Stimulated activated naive CD8-positive, alpha-beta T cell treated with anti-CD3 and anti-CD28 coated beads, Interleukin-15, amount 100 ng/mL, for 72 hours (primary cell): ENCODE measurements at places on chromosomes 1 and 21.
A peak's percentile ranks its signal among the peaks of the same experiment; 100 is the strongest.

- DNase-seq: no peak
These were observed 36.3 kb upstream of the RBM15 start for GRCh38 chr1:110302836-110303235.

DNA sequence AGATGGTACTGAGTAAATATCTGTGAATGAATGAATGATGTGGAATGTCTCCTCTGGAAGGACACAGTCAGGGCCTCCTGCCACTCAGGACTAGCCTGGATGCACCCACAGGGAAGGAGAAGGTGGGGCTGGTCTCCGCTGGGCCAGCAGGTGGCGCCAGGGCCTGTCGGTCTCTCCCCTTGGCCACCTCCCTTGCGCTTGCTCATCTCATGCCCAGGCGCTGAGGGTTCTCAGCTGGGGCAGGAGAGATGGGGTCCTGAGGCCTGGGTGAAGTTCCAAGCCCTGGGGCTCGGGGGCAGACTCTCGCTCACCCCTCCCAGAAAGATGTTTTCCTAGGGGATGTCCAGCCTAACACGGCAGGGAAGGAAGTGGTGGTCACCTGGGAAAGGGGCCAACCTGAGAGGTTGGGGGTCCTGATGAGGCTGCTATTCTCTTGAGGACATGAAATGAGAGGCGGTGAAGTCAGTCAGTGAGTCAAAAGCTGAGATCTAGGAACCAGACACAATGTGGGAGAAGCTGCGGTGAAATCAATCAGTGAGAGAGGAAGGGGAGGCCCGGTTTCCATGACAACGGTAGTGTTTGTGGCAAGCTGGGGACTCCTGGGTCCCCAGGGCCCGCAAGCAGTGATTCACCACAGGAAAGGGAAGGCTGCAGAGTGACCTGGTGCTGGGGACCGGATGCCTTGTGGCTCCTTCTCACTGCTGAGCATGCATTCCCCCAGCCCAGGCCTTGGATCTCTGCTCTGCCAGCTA lies 14.6 kb upstream of the MEX3A start:
- DNase-seq: peak; percentile 90

- DNase-seq: no peak
These were observed 85.2 kb downstream of the TRIM11 start for GRCh38 chr1:228321435-228321834.

DNA sequence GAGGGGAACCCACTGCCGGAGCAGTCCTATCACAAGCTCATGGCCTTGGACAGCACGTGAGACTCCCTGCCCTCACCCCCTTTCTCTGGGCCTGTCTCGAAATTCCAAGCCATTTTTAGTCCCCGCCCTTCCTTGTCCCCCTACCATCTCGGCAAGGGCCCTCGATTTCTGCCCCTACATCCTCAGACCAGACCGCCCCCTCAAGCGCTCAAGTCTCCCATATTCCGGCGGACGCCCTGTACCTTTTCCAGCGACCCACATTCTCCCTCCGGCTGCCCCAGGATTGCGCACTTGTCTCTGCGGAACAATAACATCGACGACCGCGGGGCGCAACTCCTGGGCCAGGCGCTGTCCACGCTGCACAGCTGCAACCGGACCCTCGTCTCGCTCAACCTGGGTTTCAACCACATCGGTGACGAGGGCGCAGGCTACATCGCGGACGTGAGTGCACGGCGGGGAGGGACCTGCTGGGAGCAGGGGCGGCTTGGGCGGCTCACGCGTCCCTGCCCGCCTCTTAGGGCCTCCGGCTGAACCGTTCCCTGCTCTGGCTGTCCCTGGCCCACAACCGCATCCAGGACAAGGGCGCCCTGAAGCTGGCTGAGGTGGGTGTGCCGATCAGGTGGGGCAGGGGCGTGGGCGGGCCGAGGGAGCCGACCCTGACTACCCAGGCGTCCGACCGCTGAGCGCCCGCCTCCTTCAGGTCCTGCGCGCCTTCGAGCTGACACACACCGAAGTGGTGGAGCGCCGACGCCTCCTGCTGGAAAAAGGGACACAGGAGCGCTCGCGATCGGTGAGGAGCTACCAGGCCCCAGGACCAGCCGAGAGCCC lies 7.0 kb downstream of the LRRC71 start:
- DNase-seq: peak; percentile 71

DNA sequence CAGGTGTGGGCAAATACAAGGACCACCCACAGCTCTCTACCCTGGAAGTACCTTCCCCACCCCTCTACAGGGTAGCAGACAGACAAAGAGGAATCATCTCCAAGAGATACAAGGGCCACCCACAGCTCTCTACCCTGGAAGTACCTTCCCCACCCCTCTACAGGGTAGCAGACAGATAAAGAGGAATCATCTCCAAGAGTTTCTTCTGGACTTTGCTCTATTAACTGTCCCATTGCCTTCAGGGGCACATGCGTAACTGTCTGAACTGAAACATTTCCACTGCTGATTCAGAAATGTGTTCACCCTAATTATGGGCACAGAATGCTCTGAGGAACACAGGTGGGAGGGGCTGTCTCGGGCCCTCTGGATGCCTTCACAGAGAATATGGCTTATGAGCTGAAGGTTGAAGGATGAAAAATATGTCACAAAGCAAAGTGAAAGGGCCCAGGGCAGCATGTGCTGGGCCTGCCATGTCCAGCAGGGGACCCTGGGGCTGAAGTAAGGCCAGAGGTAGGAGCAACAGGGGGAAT lies 43.9 kb downstream of the ZNF281 start:
- DNase-seq: no peak

DNA sequence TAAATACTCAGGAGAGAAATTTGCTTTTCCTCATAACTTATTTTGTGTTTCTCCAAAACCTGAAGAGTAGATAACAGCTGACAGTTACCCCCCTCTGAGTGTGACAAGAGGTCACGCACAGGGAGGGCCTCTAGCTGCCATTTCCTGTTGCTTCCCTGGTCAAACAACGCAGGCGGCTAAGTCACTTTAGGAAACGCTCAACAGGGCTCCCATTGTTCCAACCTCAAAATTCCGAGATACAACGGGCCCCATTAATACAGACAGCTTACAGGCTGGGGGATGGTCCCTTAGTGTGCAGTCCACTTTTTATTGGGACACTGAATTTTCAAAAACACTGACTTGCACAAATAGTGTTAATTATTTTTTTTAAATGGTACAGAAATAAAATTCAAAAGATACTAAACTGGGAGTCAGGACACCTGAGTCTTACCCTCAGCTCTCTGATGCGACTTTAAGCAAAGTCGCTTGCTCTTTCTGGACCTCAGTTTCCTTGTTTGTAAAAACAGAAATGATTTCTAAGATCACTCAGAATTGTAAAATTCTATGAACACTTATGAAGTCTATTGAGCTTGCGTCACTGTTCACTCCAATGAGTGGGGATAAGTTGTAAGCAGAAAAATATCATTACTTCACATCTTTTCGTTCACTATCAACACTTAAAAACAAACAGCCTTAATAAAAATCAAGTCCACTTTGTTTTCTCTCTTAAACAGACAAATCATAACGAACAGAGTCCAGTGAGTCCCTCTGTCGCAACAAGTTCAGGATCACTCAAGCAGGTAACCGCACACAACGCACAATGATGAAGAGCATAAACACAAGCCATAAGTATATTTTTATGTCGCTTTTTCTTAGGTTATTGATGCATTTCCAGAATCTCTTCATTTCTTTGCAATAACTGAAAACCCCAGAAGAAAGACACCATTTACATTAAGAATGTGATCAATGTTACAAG lies 13.5 kb downstream of the LZIC start:
- no peak for DNase-seq

DNA sequence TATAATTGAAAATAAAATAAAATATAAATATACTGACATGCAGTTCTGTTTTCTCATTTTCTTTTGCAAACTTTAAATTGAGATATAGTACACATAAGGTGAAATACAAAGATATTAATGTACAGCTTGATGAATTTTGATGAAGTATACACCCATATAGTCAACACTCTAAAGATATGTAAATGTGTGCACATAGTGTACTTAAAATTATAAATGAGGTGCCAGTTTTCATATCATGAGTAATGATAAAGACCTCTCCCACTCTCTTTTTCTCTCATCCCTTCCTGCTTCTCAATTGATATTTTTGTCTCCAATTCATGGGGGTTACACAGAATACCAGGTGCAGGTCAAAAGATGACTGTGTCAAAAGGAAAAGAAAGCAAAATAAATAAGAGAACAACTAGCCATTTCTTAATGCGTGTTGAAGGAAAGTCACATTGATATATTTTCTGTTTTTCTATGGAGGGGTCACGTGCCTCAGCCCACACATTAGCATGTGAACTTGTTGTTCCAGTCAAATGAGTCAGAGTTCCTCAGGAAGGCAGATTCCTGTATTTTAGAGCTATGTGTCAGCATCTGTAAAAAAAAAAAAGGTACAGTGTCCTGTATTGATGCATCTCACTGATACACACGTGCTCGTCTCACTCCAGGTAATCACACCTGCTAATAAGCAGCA lies 64.3 kb upstream of the HOOK1 start:
- DNase-seq: no peak

GRCh38 chr1:97092824-97093223 lies 371.2 kb downstream of the PTBP2 start:
- no peak for DNase-seq

GRCh38 chr1:2840036-2840809 lies 38.7 kb upstream of the TTC34 start:
- DNase-seq: peak; percentile 77

- no peak for DNase-seq
These were observed 146.5 kb downstream of the LIPI start for GRCh38 chr21:14064296-14064645.

- no peak for DNase-seq
These were observed 132.2 kb downstream of the CLIC6 start for GRCh38 chr21:34800797-34801518.

DNA sequence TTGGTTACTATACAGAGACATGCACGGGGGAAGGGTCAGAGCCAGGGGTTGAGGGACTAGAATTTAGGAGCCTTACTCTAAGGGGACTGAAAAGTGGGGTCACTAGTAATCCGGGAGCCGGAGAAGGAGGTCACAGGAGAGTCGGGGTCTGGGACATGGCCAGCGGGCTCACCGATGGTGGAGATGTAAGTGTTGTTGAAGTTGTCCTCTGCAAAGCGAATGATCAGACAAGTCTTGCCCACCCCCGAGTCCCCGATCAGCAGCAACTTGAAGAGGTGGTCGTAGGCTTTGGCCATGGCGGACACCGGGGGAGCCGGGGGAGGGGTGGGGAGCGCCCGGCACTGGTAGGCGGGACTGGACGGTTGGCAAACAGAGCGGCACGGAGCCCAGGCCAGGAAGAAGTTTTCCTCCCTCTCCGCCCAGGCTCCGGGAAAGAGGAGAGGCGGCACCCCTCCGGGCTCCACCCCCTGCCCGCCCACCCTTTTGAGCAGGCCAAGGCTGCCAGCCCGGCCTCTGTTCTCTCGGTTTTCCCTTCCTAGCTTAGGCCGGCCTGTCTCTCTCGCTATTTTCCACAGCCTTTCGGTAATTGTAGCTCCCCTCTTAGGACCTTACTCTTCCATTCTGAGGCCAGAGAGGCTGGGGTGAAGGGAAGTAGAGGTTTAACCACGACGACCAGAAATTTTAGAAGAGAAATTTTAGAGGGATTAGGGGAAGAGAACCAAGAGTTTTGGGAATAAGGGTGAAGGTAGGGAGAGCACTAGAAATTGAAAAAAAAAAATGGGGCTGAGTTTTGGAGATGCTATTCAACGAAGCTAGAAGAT lies at the start of gene RAB13:
RAB13 (minus strand) TSS at position 399 of the 821 bp plus-strand sequence; CDS start at position 296, 103 bp downstream.
- DNase-seq: peak; percentile 34

GRCh38 chr21:37509802-37510393 lies 143.3 kb downstream of the DYRK1A start:
- DNase-seq: no peak

GRCh38 chr1:201295346-201295745 lies 12.0 kb downstream of the PKP1 start:
- no peak for DNase-seq

DNA sequence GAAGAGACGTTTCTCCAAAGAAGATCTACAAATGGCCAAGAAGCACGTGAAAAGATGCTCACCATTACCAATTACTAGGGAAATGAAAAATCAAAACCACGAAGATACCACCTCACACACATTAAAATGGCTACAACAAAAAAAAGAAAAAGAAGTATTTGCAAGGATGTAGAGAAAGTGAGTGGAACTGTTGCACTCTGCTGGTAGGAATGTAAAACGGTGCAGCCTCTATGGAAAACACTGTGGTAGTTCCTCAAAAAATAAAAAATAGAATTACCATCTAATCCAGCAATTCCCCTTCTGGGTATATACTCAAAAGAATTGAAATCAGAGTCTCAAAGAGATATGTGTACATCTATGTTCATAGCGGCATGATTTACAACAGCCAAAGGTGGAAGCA lies 115.4 kb upstream of the EDN2 start:
- DNase-seq: no peak

DNA sequence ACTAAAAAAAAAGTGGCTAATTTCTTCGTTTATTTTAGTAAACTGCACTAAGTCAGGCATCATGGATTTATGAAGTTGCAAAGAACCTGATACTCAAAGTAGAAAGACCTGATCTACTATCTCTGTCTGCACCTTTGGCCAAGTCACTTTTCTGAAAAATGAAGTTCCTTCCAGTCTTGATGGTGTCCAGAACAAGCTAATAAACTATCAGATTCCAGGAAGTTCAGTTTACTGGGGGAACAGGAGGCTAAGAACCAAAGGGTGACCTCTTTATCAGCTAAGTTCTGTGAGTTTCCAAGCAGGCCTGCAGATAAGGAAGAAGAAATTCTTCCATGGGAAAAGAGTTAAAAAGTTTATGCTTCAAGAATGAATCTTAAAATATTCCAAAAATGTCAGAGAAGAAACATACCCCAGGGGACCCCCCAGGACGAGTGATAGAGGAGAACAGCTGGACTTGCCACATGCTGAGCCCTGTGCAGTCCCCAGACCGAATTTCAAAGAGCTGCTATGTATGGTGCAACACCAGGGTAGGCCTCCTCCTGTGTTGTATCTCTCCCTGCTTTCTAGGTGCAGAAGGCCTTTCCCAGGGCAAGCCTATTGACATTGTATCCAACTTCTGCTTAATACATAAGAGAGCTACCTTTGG lies 72.8 kb upstream of the FGGY start:
- no peak for DNase-seq

DNA sequence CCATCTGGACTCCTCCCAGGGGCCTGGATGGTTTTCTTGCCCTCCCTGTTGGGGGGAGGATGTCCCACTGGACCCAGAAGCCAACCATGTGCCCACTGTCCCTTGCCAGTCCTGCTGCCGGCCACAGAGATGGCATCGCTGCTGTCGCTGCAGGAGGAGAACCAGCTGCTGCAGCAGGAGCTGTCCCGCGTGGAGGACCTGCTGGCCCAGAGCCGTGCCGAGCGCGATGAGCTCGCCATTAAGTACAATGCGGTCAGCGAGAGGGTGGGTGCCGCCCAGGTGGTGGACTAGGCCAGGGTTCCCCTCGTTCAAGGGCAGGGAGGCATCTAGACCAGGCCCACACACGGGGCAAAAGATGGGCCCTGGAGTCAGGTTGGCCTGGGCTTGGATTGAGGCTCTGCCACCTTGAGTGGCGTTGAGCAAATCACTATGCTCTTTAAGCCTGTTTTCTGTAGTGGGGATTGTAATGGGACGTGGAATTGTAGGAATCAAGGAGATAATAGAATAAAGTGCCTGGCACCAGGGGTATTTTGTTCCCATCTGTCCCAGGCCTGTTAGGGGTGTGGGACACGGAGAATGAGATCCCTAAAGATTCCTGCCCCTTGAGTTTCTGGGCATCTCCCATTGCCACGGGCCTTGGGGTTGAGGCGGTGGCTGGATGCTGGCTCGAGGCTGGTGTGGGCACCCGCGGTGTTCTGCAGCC lies 2.6 kb downstream of the CROCC start:
- no peak for DNase-seq
